HS-5 (cell line): ENCODE measurements at places on chromosomes 12 and 14.

DNA sequence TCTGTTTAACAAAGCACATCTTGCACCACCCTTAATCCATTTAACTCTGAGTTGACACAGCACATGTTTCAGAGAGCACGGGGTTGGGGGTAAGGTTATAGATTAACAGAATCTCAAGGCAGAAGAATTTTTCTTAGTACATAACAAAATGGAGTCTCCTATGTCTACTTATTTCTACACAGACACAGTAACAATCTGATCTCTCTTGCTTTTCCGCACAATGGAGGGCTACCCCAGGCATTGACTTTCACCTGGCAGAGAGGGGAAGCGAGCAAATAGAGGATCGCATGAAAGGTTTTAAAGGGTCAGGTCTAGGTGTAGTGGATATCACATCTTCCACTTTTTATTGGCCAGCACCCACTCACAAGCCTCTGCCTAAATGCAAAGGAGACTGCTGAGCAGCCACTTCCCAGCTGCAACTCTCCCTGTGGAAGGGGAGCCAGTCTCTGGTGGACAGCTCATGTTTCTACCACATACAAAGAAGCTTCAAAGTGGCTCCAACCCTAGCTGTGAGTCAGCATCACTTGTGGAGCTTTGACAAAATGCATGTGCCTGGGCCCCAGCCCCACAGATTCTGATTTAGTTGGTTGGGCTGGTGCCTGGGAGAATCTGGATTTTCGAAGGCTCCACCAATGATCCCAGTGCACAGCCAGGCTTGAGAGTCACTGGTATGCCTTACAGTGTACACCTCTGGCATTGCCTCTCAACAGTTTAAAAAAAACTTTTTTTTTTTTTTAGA lies 7.2 kb upstream of the FNTB start:
- no peak for DNase-seq

DNA sequence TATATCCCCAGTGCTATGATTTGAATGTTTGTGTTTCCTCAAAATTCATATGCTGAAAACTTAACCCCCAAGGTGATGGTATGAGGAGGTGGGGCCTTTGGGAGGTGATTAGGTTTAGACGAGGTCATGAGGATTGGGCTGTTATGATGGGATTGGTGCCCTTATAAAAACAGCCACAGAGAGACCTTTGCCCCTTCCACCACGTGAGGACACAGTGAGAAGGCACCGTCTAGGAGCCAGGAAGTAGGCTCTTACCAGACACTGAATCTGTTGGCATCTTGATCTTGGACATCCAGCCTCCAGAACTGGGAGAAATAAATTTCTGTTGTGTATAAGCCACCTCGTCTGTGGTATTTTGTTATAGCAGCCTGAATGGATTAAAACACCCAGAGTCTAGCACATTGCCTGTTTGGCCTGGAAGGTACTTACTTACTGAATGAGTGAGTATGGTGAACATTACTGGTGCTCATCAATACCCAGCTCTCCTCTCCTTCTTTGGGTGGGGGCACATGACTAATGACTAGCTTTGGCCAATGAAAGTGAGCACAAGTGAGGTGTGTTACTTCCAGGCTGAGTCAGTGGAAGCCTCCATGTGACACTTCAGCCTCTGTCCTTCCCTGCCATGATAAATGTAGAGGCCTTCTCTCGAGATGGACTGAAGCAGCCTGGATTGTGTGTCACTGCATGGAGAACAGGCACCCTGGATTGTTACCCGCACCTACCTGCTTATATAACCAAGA lies 72.4 kb upstream of the CHST11 start:
- no peak for DNase-seq

- no peak for DNase-seq
These were observed 293.0 kb upstream of the NAV3 start for GRCh38 chr12:77537663-77538062.

- DNase-seq, result no peak
These were observed 231.3 kb upstream of the PWP1 start for GRCh38 chr12:107454109-107454830.

- peak; percentile 68 for DNase-seq
These were observed 45.9 kb downstream of the TSPAN9 start for GRCh38 chr12:3122841-3123678.

GRCh38 chr14:34792598-34792997 lies 78.2 kb upstream of the CFL2 start:
- no peak for DNase-seq

- DNase-seq, result no peak
These were observed 72.0 kb downstream of the NIN start for GRCh38 chr14:50758945-50759344.

GRCh38 chr12:110807640-110808039 lies 39.1 kb upstream of the CCDC63 start:
- DNase-seq, result no peak

DNA sequence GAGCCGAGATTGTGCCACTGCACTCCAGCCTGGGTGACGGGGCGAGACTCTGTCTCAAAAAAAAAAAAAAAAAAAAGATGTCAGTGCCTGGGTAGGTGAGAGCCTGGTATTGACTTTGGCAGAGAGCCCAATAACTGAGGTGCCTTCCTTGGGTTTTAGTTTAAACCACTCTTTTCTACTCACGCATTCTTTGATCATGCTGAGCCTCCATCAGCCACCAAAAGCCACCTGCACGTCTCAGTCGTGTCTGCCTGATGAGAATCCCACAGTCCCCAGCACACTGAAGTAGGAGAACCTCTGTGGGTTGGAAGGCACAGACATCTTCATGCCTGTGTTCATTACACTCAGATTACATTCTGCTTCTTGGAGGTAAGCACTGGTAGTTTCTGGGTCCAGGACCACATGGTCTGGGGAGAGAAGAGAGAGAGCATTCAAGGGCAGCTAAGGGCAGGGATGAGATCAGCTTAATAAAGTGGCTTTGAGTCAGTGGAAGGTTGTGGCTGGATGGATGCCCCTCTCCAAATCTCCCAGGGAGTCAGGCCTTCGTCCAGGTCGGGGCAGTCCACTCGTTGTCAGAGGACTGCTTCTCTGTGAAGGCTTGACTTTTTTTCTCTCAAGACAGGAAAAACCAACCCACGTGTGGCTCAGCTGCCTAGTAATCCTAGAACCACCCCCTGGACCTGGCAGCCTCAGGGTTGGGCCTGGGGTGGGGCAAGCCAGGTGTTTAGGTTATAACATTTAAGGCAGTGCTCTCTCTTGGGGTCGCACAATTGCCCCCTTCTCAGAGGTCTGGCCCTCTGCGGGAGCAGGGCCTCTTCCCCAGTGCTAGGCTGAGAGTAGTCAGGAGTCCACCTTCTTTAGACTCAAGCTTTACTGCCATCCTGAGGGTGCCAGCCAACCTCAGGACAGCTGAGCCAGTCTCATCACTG lies 32.6 kb upstream of the MAX start:
- DNase-seq, result no peak

DNA sequence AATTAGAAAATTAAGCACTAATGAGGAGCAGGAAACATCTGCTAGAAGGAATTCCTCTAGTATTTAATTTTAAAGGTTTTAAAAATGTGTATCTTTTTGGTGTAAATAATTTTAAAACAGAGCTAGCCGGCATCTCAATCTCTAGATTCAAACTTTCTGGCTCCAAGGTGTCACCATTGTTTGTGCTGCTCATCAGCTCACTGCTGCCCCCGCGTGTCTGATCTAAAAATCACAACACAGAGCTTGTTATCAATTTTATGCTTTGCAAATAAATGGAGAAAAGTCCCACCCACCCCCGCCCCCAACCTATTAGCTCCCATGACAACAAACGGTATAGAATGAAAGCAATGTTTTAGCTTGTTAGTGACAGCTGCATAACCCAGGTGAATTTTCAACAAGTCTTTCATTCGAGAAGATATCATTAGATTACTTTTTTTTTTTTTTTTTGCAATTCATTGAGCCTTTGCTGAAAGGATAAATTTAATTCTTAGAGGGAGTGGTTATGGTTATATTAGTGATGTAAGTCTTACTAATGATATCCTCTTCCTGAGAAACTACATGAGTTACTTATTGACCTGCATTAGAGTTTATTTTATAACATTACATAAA lies 11.3 kb upstream of the ABHD12B start:
- DNase-seq, result peak; percentile 56

DNA sequence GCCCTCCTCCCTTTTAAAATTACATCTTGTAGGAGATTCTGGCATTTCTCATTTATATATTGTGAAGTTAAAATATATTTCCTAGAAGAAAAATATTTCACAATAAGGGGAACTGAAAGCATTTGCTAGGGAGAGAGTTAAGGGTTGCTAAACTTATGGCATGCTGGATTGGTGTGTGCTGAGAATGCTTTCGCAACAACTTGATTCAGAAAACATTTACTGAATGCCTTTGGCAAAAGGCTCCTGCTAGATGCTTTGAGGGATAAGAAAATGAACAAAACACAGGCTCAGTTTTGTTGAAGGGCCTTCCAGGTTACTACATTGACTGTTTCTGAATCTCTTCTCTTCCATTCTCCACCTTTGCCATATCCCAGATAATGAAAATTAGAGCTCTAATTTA lies 67.5 kb downstream of the DIP2B start:
- peak; percentile 41 for DNase-seq

DNA sequence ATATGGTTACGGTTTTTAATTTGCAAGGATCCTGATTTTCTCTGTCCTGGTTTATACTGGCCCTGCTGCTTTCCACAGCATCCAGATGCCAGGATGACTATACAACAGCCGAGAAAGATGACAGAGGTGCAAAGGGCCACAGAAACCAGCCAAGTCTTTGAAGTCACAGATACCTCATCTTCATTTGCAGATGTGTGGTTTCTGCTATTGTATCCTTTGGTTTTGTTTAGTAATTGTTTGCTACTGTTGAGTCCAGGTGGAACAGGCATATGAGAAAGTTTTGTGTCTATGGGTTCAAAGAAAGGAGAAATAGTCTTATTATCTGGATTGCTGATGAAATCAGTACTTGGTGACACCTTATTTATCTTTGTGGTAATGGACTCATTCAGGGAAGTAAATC lies 17.3 kb upstream of the KLHL42 start:
- no peak for DNase-seq

- peak; percentile 86 for DNase-seq
These were observed 55.6 kb downstream of the CLIP1 start for GRCh38 chr12:122366685-122367475.

GRCh38 chr14:74324931-74325361 lies 22.2 kb upstream of the ABCD4 start:
- DNase-seq, result no peak

- DNase-seq, result no peak
These were observed 62.3 kb downstream of the R3HDM2 start for GRCh38 chr12:57368349-57369095.

DNA sequence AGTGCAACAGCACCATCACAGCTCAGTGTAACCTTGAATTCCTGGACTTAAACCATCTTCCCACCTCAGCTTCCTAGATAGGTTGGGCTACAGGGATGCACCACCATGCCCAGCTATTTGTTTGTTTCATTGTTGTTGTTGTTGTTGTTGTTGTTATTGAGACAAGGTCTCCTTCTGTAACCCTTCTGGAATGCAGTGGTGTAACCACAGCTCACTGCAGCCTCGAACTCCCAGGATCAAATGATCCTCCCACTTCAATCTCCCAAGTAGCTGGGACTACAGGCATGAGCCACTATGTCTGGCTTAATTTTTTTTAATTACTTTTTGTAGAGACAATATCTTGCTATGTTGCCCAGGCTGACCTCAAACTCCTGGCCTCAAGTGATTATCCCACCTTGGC lies 1.2 kb upstream of the NEMP1 start:
- no peak for DNase-seq

DNA sequence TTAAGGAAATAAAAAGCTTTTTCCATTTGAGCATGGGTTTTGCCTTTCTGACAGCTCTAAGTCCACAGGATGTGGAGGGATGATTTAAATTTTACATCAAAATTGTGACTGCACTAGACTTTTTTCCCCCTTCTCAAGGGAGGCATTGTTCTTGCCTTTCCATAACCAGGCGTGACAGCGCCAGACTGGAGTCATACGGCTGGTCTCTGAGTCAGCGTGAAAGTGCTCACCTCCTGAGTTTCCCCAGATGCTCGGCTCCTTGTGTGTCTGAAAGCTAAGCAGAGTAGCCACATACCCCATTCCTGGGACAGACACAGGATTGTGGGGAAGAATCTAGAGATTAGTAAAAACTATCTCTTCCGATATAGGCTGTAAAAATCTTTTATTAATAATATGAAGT lies 43.1 kb downstream of the SOX5 start:
- DNase-seq, result no peak

- DNase-seq, result no peak
These were observed 14.1 kb downstream of the CMKLR1 start for GRCh38 chr12:108325018-108325358.

- DNase-seq, result no peak
These were observed 105.3 kb upstream of the RTL1 start for GRCh38 chr14:101008631-101009336.

GRCh38 chr12:73301530-73301929 lies 1029.4 kb downstream of the TRHDE start:
- no peak for DNase-seq

GRCh38 chr14:34223373-34224148 lies 238.5 kb downstream of the SPTSSA start:
- DNase-seq, result no peak

DNA sequence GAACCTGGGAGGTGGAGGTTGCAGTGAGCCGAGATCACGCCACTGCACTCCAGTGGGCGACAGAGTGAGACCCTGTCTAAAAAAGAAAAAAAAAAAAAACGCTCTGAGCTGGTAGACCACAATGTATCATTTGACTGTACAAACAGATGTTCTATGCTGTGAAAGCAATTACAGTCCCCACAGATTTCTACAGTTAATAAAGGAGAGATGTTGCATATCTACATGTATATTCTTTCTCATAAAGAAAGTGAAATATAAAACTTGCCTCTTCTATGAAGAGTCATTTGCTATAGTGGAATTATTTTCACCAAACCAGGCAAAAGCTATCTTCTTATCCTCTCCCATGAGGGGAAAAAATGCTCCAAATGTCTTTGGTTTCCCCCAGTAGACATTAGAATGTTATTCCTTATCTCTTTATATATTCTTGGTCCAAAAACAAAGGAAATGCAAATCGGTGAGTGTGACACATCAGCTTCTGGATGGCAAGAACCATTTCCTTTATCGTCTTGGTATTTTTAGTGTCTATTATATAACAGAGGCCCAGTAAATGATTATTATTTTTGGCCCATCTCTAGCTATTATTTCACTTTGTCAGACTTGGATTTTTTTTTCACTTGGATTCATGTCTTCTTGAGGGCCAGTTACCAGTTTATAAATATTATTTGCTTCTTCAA lies 230.4 kb downstream of the SSPN start:
- no peak for DNase-seq

GRCh38 chr14:104681689-104682074 lies 7.7 kb upstream of the INF2 start:
- peak; percentile 50 for DNase-seq

DNA sequence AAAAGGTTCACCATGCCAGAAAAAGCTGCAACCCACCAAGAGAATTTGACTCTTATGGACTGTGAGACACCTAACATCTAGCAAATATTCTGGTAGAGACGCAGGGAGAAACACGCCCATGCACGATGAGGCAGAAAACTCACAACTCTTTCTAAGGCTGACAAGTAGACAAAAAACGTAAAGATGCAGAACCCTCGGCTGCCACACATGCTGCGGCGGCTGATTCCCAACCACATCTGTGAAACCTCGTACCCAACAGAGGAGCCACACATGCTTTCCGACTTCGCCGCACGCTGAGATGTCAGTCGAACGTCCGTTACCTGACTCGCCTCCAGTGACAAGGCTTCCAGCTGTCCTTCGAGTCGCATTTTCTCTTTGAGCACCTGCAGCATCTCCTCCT lies 21.8 kb downstream of the GOLGA3 start:
- DNase-seq, result no peak

GRCh38 chr12:55142669-55143565 lies 16.7 kb downstream of the OR9K2 start:
- peak; percentile 13 for DNase-seq
